ENCODE measurements at places on chromosomes 7 and 10.

DNA sequence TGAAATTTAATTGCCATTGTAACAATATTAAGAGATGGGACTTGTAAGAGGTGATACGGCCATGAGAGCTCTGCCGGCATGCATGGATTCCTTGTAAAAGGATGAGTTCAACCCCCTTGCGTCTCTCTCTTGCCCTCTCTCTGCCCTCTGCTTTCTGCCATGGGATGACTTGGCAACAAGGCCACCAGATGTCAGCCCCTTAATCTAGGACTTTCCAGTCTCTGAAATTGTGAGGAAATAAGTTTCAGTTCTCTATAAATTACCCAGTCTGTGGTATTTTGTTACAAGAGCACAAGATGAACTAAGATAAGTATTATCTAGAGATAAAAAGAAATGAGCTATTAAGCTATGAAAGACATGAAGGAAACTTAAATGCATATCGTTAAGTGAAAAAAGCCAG is 145.7 kb upstream of the AHR start:
- no peak for DNase-seq

GRCh38 chr10:93894516-93895378 is 969 bp downstream of the SLC35G1 start:
- DNase-seq: no peak

DNA sequence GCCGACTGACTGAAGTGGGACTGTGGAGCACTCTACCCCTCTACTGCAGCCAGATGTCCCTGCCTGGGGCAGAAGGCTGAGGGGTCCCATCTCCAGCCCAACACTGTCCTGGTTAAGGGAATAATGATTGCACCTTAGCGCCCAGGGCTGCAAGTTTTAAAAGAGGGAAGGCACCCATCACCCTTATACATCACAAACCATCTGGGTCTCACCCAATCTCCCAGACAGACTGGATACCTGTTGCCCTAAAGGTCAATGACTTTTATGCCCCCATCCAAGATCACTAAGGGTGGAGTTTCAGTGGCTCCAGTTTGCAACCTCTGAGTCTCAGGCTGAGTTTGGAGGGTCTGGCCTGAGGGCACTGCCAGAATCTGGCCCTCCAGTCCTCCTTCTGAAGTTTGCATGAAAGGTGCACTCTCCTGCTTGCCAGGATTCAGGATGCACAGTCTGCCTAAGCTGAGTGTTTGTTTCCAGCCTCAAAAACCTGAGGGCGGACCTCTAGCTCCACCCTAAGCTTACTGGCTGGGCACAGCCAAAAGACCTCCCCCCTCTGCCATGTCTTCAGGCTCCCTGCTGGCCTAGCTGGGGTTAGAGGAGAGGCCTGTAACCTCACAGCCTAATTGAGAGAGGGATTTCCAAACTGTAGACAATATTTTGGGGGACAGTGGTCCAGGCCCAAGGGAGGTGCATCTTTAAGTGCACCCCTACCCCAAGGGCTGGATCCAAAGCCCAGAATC is 2.5 kb upstream of the EMX2 start:
- DNase-seq: no peak

DNA sequence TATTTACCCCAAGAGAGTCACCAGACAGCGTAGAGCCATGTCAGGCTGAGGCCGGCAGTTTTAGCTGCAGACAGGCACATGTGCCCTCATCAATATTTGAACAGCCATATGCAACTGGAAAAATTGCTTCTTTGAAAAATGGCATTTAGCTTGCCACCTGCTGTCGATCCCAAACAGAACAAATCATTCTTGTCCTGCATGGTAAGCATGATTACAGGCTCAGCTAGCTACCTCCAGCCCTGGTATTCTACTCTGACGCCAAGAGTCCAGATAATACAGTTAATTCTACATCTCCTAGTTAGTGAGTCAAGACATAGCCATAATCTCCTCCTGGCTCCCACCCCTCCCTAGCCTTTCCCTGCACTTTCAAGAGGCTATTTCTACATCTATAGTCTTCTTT is 7.7 kb downstream of the CREB3L2 start:
- no peak for DNase-seq

GRCh38 chr10:92846854-92847201 is 1.5 kb upstream of the EXOC6 start:
- no peak for DNase-seq

DNA sequence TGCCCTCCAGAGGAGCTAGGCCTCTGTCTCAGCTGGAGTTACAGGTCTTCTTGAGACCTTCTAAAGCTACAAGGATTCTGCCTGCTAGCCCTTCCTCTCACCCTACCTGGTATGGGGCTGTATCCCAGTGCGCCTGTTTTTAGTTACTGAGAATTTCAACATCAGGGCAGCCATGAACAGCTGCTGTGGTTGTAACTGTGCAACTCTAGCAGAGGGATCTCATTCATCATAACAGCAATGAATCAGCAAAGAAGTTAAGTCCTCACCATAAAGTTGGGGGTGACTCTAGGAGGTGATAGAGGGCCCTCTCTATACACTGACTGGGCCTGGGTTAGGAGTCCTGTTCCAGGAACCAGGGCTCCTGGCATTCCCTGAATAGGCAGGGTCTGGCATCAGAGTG is 14.0 kb upstream of the CDH23 start:
- no peak for DNase-seq

DNA sequence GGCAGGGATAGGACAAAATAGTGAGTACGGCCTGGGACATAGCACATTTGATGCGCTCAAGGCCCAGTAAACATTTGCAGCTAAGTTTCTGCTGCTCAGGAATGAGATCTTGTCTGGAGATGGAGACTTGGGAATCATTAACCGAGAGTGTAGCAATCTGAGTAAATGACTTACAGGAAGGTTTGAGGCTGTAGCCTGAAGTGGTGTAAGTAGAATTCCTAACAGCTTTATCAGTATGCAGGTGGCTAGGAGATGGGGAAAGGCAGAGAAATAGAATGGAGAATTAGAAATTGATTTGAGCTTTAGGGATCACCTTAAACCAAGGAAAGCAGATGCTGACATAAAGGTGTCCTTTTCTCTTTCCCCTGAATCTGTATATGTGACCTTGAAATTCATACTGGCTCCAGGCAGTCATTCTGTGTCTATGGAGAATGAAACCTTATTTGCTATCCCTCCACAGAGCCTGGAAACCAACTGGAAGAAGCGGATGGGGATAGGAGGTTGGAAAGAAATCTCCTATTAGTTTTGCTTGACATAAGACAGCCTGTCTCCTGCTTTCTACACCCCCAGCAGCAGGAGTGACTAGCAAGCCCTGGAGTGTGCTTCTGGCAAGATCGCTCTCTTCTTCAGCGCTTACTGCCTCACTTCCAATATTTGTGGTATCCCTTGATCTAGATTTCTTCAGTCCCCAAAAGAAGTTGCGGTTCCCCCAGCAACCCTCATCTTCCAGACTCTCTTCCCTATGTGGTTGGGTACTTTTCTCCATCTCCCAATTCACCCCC is 6.4 kb upstream of the PON2 start:
- no peak for DNase-seq

GRCh38 chr7:12233175-12233574 is 22.1 kb downstream of the TMEM106B start:
- DNase-seq: no peak

DNA sequence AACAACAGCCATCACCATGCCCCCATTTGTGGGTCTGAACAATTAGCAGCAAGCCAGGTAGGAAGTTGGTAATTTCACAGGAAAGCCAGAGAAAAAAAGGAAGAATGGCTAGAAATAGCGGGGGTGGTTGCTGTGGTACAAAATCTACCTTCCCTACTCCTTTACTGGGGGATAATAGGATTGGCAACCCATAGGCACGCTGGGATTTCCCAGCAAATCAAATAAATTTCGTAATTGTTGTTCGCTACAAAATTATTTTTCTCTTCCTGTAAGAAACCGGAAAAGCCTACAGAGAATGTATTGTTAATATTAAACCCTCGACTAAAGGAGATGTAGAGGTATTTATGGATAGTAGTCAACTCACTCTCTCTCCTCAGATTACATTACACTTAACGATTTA is 123.9 kb downstream of the DOCK4 start:
- no peak for DNase-seq

GRCh38 chr7:28088901-28089714 is 91.5 kb downstream of the JAZF1 start:
- no peak for DNase-seq

DNA sequence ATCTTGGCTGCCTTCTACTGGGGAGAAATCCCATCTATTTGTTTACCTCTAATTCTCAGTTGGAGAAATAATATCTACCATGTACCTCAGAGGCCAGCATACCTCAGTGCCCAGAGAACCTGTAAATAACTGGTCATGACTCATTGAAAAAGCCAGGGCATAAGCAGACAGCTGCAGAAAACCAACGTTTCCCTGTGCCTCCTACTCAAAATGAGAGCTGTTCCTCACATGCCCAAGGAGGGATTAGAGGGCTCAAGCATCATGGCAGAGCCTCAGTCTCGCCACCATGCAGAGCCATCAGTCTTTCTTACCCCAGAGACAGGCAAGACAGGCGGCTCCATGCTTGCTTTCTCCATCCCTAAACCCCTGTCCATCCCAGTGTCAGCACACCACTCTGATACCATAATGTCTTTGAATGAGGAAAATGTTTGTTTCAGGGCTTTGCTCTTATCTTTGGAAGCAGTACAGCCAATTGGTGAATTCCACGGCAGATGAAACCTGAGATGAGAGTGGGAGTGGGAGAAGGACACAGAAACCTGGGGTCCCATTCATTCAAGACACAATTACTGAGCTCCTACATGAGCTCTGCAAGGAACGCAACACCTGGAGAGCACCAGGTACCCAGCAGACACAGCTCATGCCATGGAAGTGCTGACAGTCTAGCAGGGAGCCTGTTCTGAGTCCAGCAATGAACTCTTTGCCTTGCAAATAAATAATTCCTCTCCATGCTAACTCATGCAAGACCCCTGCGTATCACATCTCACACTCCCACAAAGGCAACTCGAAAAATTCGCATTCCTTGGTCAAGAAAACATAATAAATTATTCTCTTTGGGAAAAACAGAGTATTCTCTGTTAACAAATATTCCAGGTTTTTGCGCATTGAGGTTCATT is 21.1 kb downstream of the PON1 start:
- DNase-seq: no peak

DNA sequence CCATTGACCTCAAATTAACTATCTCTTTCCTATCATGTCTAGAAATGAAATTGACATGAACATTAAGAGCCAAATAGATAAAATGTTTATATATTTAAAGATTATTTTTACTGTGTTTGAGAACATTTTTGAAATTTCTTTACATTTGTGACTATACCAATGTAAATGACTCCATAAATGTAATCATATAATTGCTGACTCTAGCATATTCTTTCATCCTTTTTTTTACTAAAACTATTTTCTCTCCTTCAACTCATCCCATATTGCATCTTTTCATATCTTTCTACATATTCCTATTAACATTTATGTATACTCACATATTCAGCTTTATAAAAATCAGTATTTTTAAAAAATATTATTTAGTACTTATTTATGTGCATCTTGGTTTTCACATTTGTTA is 16.9 kb downstream of the TMEM106B start:
- no peak for DNase-seq

DNA sequence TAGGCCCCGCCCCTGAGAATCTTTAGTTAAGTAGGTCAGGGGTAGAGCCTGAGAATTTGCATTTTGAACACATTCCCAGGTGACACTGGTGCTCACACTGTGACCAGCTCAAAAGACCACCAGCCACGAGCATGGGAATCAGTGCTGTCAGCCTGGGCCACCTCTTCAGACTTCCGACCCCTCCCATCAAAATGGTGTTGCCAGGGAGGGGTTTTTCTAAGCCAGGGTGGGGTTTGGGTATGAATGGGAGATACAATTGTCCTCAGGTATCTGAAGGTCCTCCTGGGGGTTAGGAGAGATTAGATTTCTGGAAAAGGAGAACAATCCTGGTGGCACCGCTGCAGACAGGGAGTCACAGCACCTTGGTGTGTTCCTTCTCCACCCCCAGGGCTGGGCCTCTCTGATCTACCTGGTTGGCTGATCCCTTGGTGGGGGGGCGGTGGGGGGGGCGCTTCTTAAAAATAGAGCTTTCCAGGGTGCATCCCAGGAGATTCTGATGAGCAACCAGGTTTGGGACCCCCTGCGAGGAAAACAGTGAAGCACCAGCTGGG is 111.5 kb upstream of the ANLN start:
- no peak for DNase-seq

DNA sequence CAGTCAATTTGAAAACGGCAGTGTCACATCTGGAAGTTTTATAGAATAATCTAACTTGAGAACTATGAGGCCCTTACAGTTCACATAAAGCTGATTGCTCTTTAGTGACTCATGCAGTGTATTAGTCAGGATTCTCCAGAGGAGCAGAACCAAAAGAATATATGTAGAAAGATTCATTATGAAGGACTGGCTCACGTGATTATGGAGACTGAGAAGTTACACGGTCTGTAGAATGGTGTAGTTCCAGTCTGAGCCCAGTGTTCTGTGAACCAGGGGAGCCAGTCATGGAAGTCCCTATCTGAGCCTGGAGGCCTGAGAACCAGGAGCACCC is 21.5 kb downstream of the RBM33 start:
- DNase-seq: no peak

GRCh38 chr10:77085344-77085743 is 552.3 kb downstream of the KCNMA1 start:
- no peak for DNase-seq

DNA sequence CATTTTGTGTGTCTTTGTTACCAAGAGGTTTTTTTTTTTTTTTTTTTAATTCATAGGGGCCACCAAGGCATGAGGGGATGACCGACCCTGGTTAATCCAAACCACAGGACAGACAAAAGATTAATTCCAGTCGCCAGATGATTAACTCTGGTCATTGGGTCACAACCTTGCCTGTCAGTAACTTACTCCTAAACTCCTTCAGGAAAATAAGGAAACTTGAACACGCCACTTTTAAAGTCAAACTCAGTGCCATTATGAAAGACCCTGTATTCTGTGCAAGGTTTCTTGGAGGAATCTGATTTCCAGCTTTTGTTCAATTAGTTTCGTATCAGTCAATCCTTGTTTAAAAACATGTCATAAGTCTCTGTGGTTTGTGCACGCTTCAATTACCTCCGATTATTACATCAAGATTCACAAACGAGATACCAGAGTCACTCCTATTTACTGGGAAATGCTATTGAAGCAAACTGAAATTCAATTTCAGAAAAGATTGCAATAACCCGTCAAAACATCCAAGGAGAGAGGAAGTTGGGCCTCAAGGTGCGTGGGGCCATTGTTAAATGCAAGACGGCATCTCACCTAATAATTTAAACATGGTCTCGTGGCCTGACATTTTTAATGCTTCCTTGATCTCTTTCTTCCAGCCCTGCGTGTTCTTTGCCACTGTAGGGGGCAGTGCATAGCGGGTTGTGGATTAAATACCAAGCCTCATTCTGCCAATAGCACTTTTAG is 44.0 kb downstream of the NRP1 start:
- DNase-seq: no peak

DNA sequence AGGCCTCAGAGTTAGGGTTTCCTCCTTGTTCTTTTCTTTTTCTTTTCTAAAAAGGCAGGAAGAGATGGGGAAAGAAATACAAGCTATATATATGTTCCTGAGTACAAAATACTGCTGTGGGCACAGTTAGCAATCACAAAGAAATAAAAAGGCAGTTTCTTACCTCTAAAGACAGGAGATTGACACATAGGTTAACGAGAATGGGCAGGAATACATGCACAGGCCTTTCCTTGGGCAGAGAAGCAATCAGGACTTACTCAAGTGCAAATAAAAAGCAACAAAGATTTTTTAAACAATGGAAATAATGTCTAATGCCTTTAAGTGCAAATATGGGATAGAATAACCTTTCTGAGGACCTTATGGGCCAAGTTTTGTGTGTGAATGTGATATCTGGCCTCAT is 119.5 kb upstream of the AGK start:
- no peak for DNase-seq

Measured in stimulated activated CD4-positive, alpha-beta T cell treated with anti-CD3 and anti-CD28 coated beads, Interleukin-15, amount 100 ng/mL, for 24 hours (primary cell).